Progenitor cell of endocrine pancreas (in vitro differentiated cells): ENCODE measurements at places on chromosomes 13 and 19.
A peak's percentile ranks its signal among the peaks of the same experiment; 100 is the strongest.

DNA sequence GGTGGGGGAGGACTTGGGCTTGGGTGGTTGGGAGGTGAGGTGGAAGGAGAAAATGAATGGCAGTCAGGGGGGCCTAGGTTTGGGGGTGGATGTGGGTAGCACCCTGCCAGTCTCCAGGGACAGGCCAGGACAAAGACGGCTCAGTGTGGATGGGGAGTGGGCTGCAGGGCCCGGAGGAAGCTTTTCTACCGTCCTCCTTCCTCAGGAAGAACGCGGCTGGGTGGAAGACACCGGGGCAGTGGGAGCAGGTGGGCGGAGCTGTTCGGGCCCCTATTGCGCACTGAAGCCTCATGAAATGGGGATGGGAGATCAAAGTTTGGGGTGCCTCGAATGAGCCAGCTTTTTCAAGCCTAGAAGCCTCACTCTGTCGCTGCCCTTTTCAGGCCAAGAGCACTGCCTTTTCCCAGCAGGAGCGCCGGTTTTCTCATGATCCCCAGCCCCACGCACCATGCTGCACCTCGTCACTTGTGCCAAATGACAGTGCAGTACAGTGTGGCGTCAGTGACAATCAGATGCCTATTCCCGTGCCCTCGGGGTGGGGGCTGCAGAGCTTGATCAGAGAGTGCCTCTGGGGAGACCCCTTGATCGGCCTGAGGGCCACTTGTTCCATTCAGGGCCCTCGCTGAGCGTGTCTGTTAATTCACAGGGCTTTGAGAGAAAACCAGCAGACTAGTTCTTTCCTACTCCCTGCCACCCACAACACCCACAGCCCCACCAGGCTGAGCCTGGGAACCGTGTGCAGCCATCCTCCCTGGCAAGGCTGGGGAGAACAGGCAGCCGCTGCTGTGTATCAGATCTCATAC lies 1.5 kb downstream of the CALM3 start:
- peaks cover 5% of the 10 kb centered on the region for H3K36me3 ChIP-seq
- peak overlapping the region; percentile 97 for H3K27ac ChIP-seq
- H3K27me3 ChIP-seq, result no peaks in the 10 kb centered on the region
- DNase-seq, result no peak
- H3K4me1 ChIP-seq, result peaks cover 32% of the 10 kb centered on the region

DNA sequence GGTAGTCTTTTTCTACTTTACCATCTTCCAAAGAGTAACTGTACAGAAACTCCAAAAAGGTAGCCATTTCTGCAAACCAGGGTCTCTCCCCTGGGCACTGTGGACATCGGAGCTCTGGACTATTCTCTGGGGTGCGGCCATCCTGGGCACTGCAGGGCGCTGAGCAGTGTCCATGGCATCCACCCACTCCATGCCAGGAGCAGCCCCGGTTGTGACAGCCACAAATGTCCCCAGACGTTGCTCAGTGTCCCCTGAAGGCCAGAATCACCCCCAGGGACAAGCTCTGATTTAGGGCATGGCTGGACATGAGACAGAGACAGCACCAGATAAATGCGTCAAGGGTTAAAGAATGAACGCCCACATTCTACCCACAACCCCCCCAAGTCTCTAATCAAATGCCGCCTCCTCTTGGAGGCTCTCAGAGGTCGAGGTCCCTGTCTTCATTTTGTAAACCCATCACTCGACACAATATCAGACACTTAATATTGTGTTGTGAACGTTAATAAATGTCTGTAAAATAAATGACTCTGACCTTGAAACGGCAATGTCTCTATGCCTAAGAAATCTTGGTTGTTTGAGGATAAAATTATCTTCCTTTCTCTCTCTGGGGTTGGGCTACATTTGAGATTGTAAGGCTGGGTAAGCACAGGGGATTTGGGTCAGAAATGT lies 8.9 kb downstream of the GNG7 start:
- H3K4me1 ChIP-seq, result peaks cover 1% of the 10 kb centered on the region
- H3K27ac ChIP-seq, result no peak overlapping the region
- DNase-seq, result no peak
- no peaks in the 10 kb centered on the region for H3K36me3 ChIP-seq
- H3K4me3 ChIP-seq, result no peak overlapping the region

DNA sequence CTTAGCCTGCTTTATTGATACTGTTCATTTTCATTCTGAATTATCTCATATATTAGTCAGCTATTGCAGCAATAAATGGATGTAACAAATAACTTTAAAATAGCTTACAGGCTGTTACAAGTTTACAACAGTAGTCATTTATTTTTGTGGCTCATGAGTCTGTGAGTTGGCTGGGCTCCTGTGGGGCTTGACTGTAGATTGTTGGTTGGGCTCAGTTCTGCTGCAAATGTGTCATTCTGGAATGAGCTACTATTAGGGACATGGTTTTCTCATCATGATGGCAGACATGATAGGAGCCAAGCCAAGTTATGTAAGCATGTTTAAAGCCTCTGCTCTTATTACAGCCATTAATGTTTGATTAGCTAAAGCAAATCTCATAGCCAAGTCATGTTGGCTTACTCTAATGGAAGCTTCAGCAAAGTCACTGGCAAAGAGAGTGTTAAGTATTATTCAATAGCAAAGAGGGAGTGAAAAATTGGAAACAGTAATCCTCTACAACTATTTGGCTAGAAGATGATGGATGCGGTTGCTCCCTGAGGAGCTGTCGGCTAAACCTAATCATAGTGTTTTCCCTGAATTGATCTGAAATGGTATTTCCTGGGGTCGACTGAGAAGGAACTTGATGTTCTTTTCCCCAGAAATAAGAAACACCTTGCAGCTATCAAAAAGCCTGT lies 391.3 kb downstream of the TDRD3 start:
- no peak for DNase-seq
- H3K27ac ChIP-seq, result no peak overlapping the region
- no peaks in the 10 kb centered on the region for H3K36me3 ChIP-seq
- H3K27me3 ChIP-seq, result no peaks in the 10 kb centered on the region

DNA sequence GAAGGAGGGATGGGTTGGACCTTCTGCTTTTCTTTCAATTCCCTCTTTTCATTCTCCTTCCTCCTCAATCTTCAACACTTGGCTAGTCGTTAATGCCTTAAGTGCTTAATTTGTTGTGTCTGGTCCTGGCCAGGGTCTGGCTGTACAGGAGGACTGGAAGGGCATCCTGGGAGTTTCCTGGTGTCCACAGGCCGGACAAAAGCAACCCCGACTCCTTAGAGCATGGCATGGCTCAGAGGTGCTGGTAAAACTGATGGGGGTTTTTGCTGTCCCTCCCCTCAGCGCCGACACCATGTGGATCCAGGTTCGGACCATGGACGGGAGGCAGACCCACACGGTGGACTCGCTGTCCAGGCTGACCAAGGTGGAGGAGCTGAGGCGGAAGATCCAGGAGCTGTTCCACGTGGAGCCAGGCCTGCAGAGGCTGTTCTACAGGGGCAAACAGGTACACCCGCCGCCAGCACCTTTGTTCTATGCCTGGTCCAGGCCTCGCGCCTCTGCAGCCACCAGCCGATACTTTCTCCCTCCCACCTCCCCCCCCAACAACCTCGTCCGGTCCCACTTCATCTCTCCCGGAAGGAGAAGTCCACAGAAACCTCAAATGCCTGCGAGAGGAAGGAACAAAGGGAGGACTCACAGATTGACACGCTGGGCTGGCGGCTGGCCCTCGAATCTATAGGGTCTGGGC lies 1.4 kb downstream of the UHRF1 start:
- H3K36me3 ChIP-seq, result peaks cover 2% of the 10 kb centered on the region
- no peak for DNase-seq
- H3K4me1 ChIP-seq, result peaks cover 21% of the 10 kb centered on the region
- peak overlapping the region; percentile 86 for H3K27ac ChIP-seq
- peak overlapping the region; percentile 80 for H3K4me3 ChIP-seq

- peak; percentile 81 for DNase-seq
- H3K4me1 ChIP-seq, result peaks cover 7% of the 10 kb centered on the region
- H3K27ac ChIP-seq, result no peak overlapping the region
- H3K27me3 ChIP-seq, result peaks cover 47% of the 10 kb centered on the region
- H3K36me3 ChIP-seq, result peaks cover 2% of the 10 kb centered on the region
Measured at GRCh38 chr19:48489608-48490216, 20.5 kb downstream of the CYTH2 start.

DNA sequence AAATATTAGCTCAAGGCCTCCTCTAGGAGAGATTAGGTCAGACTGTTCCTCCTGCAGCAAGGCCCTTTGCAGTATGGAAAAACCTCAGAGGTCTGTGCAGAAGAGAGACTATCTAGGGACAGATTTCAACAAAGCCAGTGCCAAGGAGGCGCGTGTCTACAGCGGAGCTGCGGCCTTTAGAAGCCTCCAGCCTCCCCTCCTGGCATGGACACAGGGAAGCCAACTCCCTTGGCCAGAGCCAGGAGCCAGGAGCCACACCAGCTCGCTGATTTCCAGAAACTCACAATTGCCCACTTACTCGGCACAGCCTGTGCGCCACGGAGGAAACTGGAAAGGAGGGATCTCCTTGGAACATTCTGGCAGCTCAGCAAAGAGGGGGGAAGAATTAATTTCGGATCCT lies 63.4 kb downstream of the INSR start:
- DNase-seq, result no peak
- peaks cover 1% of the 10 kb centered on the region for H3K36me3 ChIP-seq
- H3K27me3 ChIP-seq, result no peaks in the 10 kb centered on the region

DNA sequence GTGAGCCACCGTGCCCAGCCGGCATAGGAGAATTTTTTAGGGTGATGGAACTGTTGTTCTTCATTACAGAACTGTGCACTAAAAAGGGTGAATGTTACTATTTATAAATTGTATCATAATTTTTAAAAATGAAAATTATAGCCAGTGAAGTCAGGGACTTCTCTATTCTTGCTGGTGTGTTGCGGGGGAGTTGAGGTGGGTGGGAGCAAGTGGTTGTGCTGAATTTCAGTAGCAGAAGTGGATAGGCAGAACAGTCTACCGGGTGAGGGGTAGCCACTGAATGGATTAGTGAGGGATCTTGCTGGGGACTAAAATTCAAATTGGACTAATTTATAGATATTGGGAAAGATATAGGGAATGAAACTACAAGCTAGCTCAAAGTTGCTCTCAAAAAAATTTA lies 74.0 kb downstream of the CAB39L start:
- DNase-seq, result no peak
- peaks cover 5% of the 10 kb centered on the region for H3K4me1 ChIP-seq
- H3K36me3 ChIP-seq, result peaks cover 2% of the 10 kb centered on the region

DNA sequence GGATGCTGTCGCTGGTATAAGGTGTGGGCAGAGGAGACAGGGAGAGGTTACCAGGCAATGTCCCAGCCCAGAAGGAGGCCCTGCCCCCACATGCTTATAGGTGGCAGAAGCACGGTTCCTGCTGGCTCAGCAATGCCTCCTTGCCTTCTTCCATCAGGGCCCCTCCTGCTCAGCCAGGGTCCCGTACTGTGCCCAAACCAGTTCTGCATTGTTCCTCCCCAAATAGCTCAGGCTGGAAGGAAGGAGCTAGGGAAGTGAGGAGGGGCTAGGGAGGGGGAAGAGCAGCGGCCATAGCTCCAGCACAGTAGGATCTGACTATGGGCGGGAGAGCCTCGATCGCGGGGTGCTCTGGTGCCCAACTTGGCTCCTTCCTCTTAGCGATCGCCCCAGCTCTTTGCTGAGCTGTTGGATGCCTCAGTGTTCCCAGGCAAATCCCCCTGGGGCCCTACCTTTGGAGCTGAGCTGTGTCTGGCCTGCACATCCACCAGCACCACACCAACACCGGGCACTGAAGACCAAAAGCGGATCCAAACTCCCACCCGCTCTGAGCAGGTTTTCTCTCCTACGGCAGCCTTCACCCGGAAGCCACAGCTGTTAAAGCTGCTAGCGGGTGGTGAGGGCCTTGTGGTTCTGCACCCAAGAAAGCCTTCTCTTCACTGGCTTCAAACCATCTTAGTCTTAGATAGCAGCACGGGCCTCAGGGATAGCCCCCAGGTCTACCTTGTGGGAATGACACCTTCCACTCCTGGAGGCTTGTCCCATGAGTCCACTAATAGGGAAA lies 32.1 kb upstream of the PEPD start:
- DNase-seq, result no peak
- no peaks in the 10 kb centered on the region for H3K36me3 ChIP-seq
- peaks cover 1% of the 10 kb centered on the region for H3K4me1 ChIP-seq
- H3K27me3 ChIP-seq, result peaks cover 21% of the 10 kb centered on the region
- no peak overlapping the region for H3K4me3 ChIP-seq

- peaks cover 10% of the 10 kb centered on the region for H3K4me1 ChIP-seq
- DNase-seq, result no peak
- no peak overlapping the region for H3K4me3 ChIP-seq
- H3K27me3 ChIP-seq, result no peaks in the 10 kb centered on the region
Measured at GRCh38 chr19:11437955-11438354, 2.5 kb downstream of the PRKCSH start.

DNA sequence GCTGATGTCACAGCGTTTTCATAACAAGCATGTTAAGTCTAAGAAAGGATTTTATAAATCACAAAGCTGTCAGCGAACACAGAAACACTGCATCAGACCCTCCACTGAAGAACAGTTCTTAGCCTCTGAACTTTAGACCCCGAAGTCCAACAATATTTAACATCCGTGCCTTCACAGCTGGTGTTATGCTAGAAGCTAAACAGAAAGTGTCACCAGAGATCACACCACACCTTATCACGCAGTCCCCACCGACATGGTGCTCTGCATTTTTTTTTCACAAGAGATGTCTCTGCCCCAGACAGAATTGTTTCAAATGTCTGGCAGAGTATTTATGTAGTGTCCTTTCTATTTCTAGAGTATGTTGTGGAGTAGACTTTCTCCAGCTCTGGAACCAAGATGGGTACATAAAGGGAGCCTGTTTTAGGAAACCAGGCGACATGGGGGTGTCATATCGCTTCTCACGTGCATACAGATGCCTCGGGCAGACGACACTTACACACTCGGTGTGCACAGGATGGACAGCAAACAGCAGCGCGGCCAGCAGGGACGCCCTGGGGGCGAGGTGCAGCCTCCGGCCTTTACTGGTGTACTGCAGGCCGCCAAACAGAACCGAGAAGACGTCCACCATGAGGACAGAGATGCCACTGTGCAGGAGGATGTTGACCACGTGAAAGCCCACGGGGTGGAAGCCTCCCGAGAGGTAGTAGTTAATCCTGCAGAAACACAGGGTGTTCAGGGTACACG lies 12.0 kb downstream of the TMTC4 start:
- H3K36me3 ChIP-seq, result peaks cover 34% of the 10 kb centered on the region
- no peak for DNase-seq
- H3K4me1 ChIP-seq, result no peaks in the 10 kb centered on the region
- H3K27me3 ChIP-seq, result no peaks in the 10 kb centered on the region

- DNase-seq, result no peak
- no peak overlapping the region for H3K27ac ChIP-seq
Measured at GRCh38 chr19:54197121-54197520, 3.5 kb upstream of the RPS9 start.

DNA sequence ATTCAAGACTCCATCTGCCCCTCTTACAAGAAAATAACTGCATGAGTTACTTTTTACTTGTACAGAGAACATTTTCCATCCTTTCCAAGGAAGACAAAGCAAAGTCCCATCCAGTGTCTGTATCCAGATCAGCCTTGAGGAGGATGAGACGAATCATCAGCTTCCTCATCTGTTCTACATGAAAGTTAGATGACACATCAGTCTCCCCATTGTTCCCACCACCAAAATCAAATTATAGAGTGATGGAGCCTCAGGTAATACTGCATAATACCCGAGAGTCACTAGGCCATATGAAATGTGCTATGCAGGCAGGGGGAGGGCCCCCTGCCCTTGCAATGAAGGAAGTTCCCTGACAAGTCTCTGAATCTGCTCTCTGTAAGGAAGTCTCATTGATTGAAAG lies 1244.6 kb upstream of the SLC10A2 start:
- H3K36me3 ChIP-seq, result peaks cover 1% of the 10 kb centered on the region

GRCh38 chr13:80475718-80476117 lies 134.8 kb upstream of the SPRY2 start:
- no peak for DNase-seq
- H3K4me1 ChIP-seq, result peaks cover 12% of the 10 kb centered on the region
- H3K36me3 ChIP-seq, result no peaks in the 10 kb centered on the region
- no peak overlapping the region for H3K4me3 ChIP-seq
